Stimulated activated CD8-positive, alpha-beta memory T cell treated with anti-CD3 and anti-CD28 coated beads, Interleukin-15, amount 100 ng/mL, for 48 hours (primary cell): ENCODE measurements at places on chromosomes 12 and 14.

DNA sequence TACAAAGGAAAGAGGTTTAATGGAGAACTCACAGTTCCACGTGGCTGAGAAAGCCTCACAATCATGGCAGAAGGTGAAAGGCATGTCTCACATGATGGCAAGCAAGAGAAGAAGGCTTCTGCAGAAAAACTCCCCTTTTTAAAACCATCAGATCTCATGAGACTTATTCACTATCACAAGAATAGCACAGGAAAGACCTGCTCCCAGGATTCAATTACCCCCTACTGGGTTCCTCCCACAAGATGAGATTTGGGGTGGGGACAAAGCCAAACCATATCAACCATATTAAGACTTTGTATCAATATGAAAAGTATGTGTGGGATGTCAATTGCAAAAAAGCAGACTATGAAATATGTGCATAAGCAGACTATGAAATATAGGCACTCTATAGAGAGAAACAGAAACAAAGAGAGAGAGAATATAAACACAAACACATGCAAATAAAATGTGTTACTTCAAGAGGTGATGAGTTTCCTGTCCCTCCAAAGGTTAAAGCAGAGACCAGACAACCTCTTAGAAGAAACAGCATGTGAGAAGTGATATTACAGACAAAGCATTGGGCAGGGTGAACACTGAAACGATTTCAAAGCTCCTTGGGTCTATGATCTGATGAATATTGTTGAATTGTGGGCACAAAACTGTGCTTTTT lies 151.2 kb upstream of the KRR1 start:
- DNase-seq: no peak

- DNase-seq: no peak
Measured at GRCh38 chr12:93297032-93297431, 80.7 kb upstream of the NUDT4 start.

DNA sequence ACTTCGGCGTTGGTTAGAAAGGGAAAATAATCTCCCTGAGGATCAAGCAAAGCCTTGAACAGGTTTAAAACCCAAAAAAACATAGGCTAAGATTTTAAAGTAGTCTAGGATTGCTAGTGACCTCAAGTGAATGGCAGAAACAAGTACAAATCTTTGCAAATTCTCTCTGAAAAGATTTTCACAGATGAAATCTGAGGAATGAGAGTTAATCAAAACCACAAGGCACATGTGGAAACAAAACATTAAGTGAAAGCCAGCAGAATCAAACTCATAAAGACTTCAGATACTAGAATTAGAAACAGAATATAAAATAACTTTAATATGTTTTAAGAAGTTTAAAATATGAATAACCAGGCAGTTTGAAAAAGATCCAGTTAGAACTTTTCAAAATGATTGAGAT lies 52.2 kb upstream of the CFL2 start:
- DNase-seq: no peak

- DNase-seq: no peak
Measured at GRCh38 chr12:3891201-3891600, 18.0 kb upstream of the PARP11 start.

- DNase-seq: no peak
Measured at GRCh38 chr12:56521209-56521589, 421 bp upstream of the RBMS2 start.

GRCh38 chr14:50055461-50056228 lies 60.7 kb downstream of the VCPKMT start:
- no peak for DNase-seq

DNA sequence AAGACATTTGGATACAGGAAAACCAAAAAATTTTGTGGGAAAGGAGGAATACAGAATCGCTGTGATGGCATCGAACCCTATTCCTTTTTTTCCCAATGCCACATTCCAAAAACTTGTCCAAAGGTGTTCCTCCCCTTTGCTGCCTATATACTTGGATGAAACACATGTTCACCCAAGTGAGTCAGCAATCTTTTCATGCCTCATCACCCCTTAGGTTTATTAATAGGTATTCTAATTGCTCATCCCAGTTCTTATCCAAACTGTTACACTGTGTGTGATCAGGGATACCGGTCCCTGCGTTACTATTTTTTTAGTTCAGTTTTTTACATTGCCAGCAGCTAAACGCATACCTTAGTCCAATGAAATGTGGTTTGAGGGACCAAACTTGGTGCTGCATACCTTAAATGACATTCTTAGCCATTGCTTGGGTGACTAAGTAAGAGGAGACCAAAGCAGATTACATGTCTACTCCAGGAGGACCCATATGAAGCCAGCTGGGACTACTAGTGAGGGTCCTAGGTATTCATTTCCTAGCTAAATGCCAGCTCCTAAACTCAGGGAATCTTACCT lies 20.6 kb upstream of the ST8SIA1 start:
- DNase-seq: no peak
